ENCODE measurements at places on chromosomes 11 and 22. TPM values are rescaled to one million over a fixed set of nuclear protein-coding genes. Genes with fewer than 3 reads are reported as not detected.
A peak's percentile ranks its signal among the peaks of the same experiment; 100 is the strongest.

- H3K4me3 ChIP-seq = no peak overlapping the region
- no peaks in the 10 kb centered on the region for H3K36me3 ChIP-seq
- no peaks in the 10 kb centered on the region for H3K27me3 ChIP-seq
- no peaks in the 10 kb centered on the region for H3K4me1 ChIP-seq
Observed at GRCh38 chr11:1889941-1890855, 1.5 kb downstream of the PRR33 start.

GRCh38 chr11:36508743-36509142 lies 1.3 kb downstream of the TRAF6 start:
- H3K36me3 ChIP-seq = no peaks in the 10 kb centered on the region
- H3K27me3 ChIP-seq = no peaks in the 10 kb centered on the region
- peak overlapping the region; percentile 85 for H3K27ac ChIP-seq
- no peak for DNase-seq
- H3K4me1 ChIP-seq = peaks cover 9% of the 10 kb centered on the region

GRCh38 chr22:33465554-33465953 lies 407.4 kb upstream of the SYN3 start:
- no peaks in the 10 kb centered on the region for H3K36me3 ChIP-seq
- H3K4me3 ChIP-seq = no peak overlapping the region
- no peak overlapping the region for H3K27ac ChIP-seq
- DNase-seq = no peak
- H3K4me1 ChIP-seq = no peaks in the 10 kb centered on the region
- H3K27me3 ChIP-seq = no peaks in the 10 kb centered on the region

DNA sequence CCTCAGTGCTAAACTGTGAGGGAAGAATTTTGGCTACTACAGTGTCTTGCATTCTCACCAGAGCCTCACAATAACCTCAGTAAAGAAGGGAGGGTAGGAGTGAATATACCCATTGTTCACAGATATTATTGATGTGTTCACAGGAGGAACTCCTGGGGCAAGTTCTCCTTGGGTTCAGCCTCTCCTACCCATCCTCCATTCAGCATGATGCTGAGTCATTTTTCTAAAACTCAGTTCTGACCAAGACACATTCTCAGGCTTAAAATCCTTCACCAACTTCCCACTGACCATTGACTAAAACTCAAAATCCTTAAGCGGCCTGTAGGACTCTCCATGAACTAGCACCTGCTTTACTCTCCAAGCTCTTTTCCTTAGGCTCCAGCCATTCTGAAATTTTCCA lies 48.7 kb downstream of the SYTL2 start:
- no peak for DNase-seq
- no peaks in the 10 kb centered on the region for H3K36me3 ChIP-seq
- H3K4me3 ChIP-seq = no peak overlapping the region
- H3K27ac ChIP-seq = no peak overlapping the region

- DNase-seq = peak; percentile 96
- no peaks in the 10 kb centered on the region for H3K36me3 ChIP-seq
- H3K4me1 ChIP-seq = peaks cover 65% of the 10 kb centered on the region
- no peak overlapping the region for H3K4me3 ChIP-seq
Observed at GRCh38 chr11:33055375-33055774, 16.0 kb downstream of the TCP11L1 start.

GRCh38 chr11:78406568-78407196 lies 10.9 kb downstream of the GAB2 start:
- H3K27ac ChIP-seq = no peak overlapping the region
- H3K36me3 ChIP-seq = no peaks in the 10 kb centered on the region
- peaks cover 7% of the 10 kb centered on the region for H3K4me1 ChIP-seq
- no peak overlapping the region for H3K4me3 ChIP-seq
- H3K27me3 ChIP-seq = no peaks in the 10 kb centered on the region
- DNase-seq = no peak

GRCh38 chr11:2290351-2290841 lies 11.3 kb downstream of the C11orf21 start:
- H3K36me3 ChIP-seq = no peaks in the 10 kb centered on the region
- no peak overlapping the region for H3K27ac ChIP-seq
- peak; percentile 22 for DNase-seq
- H3K4me3 ChIP-seq = no peak overlapping the region

- H3K36me3 ChIP-seq = peaks cover 14% of the 10 kb centered on the region
- H3K4me1 ChIP-seq = peaks cover 27% of the 10 kb centered on the region
- DNase-seq = no peak
- peak overlapping the region; percentile 26 for H3K27ac ChIP-seq
- no peaks in the 10 kb centered on the region for H3K27me3 ChIP-seq
Observed at GRCh38 chr22:42171946-42172719, 41.5 kb upstream of the CYP2D6 start.

- peaks cover 5% of the 10 kb centered on the region for H3K4me1 ChIP-seq
- no peaks in the 10 kb centered on the region for H3K27me3 ChIP-seq
- H3K36me3 ChIP-seq = peaks cover 21% of the 10 kb centered on the region
- DNase-seq = peak; percentile 82
- H3K27ac ChIP-seq = peak overlapping the region; percentile 87
Observed at GRCh38 chr22:20130731-20131596, 640 bp upstream of the ZDHHC8 start.

GRCh38 chr11:68302670-68303069 lies 9.7 kb upstream of the LRP5 start:
- no peak overlapping the region for H3K27ac ChIP-seq
- DNase-seq = no peak
- no peaks in the 10 kb centered on the region for H3K27me3 ChIP-seq
- H3K4me1 ChIP-seq = peaks cover 6% of the 10 kb centered on the region
- H3K4me3 ChIP-seq = no peak overlapping the region

GRCh38 chr22:24330636-24331035 lies 60.0 kb downstream of the SPECC1L start:
- DNase-seq = peak; percentile 12
- H3K4me3 ChIP-seq = no peak overlapping the region
- no peak overlapping the region for H3K27ac ChIP-seq
- no peaks in the 10 kb centered on the region for H3K4me1 ChIP-seq
- peaks cover 57% of the 10 kb centered on the region for H3K36me3 ChIP-seq

- no peak overlapping the region for H3K27ac ChIP-seq
- DNase-seq = no peak
Observed at GRCh38 chr22:46578824-46579561, 41.2 kb upstream of the GRAMD4 start.

The KLHL22 gene
- 36.2 TPM for total RNA-seq

The KIAA1671 gene
- 15.0 TPM for total RNA-seq

The MUC5AC gene
- total RNA-seq = not detected

The CASP5 gene
- not detected for total RNA-seq

The SOX6 gene
- 32.1 TPM for total RNA-seq

The BLID gene
- 0.82 TPM for total RNA-seq

Measured in A673 (cell line).